Epithelial cell of proximal tubule (primary cell): ENCODE measurements at places on chromosomes 7 and 10. TPM values are rescaled to one million over a fixed set of nuclear protein-coding genes. Genes with fewer than 3 reads are reported as not detected.

The HTRA1 gene
- total RNA-seq: 19.8 and 35.7 TPM in 2 replicates

The SLC25A13 gene
- total RNA-seq: 45.4 and 51.3 TPM in 2 replicates

DNA sequence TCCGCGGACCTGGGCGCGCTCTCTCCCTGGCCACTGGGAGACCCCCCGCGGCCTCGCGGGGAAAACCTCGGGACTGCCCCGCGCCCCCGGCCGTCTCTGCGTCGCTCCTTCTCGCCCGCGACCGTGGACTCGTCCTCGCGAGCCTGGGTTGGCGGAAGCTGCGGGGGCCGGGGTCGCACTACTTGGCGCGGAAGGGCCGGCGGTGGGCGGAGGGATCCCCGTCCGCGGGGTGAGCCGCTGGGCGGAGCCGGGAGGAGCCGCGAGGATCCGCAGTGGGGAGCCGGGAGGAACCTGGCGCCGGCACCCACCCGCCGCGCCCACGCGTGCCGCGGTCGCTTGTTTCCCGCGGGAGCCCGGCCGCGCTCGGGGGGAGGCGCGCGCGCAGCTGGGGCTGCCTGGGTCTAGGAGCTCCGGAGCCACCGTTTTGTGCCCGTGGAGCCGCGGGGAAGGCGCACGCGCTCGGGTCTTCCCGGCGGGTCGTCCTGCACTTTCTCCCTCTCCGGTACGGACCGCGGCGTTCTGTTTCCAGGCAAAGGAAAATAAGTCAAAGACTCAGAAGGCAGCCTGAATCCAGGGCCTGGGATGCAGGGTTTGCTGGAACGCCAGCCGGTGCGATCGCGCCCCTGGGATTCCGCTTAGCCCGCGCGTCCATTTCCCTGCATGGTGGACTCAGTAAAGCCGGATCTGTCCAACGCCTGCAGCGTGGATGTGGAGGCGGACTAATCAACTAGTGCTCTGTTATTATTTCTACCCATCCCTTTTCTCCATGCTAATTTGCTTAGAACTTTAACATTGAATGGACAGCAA, 28.7 kb upstream of the KMT2C start:
- DNase-seq: peak; percentile 25

GRCh38 chr7:26531926-26532325, 240.3 kb downstream of the SNX10 start:
- no peak for DNase-seq

- DNase-seq: no peak
These were observed 8.8 kb downstream of the CCDC136 start for GRCh38 chr7:128800567-128800966.

DNA sequence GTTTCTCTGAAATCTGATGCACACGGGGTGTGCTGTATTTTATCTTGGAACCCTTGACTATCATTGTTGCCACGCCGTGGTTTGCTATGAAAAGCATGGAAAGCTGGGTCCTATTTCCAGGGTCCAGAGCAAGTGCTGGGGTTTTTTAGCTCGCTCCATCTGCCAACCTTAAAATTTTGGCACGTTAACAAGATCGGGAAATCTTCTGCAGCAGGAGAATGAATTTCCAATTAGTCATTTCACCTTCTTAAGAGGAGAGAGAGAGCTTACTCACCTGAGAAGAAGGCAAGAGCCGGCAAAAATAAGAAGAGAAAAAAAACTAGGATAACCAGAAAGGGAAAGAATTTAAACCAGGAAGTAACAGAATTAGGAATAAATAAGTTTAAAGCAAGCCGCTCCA, 223.6 kb upstream of the CELF2 start:
- no peak for DNase-seq

DNA sequence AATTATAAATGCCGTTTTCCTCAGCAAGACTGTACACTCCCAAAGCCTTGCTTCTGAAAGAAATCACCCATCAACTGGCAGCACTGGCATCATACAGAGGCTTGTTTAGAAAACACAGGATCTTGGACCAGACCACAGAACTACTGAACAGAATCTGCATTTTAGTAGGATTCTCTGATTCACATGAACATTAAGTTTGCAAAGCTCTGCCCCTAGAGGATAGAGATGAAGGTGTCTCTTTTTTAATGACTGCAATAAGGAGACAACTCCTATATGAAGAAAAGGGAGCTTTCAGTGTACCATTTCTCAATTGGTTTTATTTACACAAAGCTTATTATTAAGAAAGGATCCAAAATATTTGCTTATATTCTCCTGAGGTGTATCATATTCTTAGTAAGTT, 172.7 kb downstream of the AGMO start:
- DNase-seq: no peak

GRCh38 chr7:16638282-16639280, 7.0 kb downstream of the ANKMY2 start:
- no peak for DNase-seq
